ENCODE measurements at places on chromosomes 7 and 10. TPM values are rescaled to one million over a fixed set of nuclear protein-coding genes. Genes with fewer than 3 reads are reported as not detected.

The ZNF22 gene
- 26.7 TPM for total RNA-seq

The ELN gene
- total RNA-seq: not detected

The NACAD gene
- 0.31 TPM for total RNA-seq

The MRC1 gene
- not detected for total RNA-seq

The GPR85 gene
- total RNA-seq: not detected

The FXYD4 gene
- not detected for total RNA-seq

GRCh38 chr10:7832060-7832459 is 13.8 kb downstream of the TAF3 start:
- DNase-seq: no peak

DNA sequence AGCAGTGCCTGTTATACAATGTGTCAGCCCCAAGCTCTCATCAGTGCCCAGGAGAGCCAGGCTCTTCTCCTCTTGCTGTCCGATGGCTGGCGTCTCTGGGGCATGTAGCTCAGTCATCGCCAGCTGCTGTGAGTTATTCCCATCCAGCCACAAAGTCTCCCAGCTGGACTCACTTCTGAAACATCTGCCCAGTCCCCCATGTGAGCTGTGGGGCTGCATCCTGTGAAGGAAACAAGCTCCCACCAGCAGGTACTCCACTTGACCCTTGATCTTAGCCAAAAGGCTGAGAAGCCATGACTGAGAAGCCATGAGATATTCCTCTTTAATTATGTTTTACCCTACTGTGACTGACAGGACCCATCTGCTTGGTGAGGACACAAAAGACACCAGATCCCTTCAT is 212.7 kb upstream of the IGFBP3 start:
- no peak for DNase-seq

DNA sequence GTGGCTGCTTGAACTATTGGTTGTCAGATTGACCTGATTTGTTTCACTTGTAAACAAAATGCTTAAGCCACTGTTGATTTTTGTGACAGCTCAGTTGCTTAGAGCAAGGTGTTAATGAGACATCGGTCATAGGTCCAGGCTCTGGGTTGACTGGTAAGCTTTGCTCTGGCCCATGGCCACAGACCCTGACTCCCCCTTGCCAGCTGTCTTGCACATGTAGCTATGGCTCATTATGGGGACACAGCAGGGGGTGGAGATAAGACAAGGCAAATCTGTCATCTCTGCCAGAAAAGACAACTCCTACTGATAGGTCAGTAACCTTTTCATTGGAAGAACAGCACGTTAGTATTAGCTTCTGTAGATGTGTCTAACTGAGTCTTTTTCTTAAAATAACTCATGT is 95.3 kb downstream of the KAT6B start:
- no peak for DNase-seq

GRCh38 chr10:44034946-44035345 is 350.0 kb downstream of the CXCL12 start:
- no peak for DNase-seq

DNA sequence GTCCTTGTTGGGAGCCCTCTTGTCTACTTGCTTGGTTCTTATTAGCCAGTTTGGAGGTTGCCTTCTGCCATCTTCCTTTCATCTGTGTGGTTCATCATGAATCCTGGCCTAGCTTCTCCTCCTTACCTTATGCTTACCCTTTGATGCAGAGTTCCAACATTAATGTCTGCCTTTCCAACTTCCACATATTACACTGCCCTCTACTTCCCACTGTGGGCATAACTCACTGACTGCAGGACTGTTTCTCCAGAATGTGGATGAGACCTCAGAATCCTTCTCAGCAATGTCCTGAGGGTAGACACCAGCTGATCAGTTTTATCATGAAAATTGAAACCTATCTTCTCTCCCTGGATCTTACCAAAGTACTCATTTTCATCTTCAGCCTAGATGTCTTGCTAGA is 491.0 kb downstream of the LRMDA start:
- DNase-seq: no peak

DNA sequence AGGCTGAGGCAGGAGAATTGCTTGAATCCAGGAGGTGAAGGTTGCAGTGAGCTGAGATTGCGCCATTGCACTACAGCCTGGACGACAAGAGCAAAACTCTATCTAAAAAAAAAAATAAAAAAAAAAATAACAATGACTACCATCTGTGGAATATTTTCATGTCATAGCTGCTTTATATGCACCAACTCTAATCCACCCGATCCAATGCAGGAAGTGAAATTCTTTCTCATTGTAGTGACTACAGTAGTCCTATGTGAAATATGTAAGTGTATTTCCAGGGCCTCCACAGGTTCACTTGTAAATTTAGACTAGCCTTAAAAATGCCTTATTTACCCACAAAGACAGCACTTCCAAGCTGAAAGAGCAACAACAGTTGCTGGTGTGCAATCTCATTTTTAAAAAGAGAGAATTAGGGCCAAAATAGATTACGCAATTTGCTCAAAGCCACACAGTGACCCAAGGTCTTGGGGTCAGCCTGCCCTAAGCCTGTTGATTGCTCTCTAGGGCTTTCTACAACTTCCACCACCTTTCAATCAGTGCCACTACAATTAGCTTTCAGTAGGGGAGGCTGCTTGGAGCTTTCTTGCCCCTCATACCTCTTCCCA is 25.8 kb upstream of the EGFR start:
- DNase-seq: no peak

- no peak for DNase-seq
Measured at GRCh38 chr10:24435374-24435773, 226.4 kb downstream of the KIAA1217 start.

- no peak for DNase-seq
Measured at GRCh38 chr10:43249962-43250614, 16.8 kb downstream of the RASGEF1A start.

DNA sequence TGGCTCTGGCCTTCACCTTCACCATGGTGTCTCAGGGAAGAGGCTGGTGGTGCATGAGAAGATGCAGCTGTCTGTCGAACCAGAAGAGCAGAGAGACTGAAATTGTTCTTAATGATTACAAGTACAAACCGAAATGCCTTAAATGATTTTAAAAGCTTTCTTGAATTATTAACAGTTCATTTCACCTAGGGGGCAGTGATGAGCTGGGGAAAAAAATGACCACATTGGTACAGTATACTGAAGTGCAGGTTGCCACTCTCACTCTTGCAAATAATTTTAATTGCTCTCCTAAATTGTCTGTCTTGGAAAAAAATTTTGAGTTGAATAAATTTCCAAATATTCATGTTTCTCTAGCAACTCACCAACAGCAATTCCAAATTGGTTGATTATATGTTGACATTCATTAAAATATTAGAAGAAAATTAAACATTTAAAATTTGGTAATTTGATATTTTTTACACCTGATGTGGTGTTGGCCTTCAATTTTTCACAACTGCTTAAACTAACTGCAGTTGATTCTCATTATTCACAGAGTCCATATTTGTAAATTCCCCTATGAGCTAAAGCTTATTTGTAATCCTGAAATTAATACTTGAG is 692.6 kb downstream of the ZWINT start:
- no peak for DNase-seq

DNA sequence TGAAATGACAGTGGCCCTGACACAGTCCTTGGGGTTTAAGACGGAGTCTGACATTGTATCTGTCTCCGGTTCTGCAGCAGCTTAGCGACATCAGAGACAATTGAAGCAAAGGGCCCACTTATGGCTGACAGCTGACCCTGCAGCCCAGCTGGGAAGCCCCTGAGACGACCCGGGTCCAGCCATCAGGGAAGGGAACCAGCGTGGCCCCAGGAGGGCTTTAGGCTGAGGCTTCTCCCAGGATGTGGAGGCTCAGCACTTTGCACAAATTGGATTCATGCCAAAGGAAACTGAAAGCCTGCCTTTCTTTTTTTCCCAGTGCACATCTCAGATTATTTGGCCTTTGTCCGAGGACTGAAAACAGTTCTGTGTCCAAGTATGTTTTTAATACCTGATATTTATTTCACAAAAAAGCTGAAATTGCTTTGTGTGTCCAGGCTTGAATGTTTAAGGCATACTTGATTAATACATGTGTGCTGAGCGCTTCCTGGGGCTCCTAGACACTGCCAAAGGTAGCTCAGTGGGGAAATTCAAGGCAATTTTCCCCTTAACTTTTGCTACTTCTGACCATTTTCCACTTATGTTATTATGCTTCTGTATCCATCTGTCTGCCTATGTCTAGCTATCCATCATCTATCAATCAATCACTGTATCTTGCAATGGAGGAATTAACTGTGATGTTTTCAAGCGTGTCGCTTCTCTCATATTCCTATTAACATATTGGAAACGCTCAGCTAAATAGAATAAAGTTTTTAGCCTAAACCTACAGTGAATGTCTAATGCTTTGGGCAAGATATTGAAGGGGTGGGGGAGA is 34.8 kb downstream of the KLF6 start:
- DNase-seq: peak; percentile 53

DNA sequence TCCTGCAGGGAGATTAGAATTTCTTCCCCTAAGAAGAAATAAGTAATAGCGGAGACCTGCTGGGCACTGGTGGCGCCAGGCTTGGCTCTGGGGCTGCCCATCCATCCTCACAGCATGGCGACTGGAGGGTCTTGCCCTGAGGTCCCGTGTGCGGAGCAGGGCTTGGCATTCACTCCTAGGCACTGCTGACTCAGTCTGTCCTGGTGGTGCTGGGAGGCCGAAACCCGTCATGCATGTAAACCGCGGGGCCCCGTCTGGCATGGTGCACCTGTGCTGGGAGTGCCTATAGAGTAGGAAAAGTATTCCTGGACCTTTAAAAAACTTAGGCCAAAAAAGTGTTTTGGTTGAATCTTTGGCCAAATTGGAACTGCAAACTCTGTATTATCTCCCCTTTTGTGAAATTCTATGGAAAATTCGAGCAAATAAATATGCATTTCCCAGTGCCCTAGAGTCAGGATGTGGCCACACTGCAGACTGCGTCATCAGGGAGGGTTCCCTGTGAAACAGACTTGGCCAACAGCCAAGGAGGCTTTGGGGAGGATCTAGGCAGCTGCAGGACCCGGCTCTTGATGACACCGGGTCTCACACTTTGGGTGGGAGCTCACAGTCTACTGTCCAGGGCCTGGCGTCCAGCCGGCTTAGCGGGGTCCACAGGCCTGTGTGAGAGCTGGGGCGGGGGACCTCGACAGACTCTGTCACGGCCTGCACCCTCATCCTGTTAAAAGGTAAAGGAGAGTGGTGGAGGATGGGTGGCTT is 122.3 kb downstream of the VIPR2 start:
- DNase-seq: no peak

GRCh38 chr7:37908221-37908788 is 8.3 kb downstream of the SFRP4 start:
- DNase-seq: no peak

DNA sequence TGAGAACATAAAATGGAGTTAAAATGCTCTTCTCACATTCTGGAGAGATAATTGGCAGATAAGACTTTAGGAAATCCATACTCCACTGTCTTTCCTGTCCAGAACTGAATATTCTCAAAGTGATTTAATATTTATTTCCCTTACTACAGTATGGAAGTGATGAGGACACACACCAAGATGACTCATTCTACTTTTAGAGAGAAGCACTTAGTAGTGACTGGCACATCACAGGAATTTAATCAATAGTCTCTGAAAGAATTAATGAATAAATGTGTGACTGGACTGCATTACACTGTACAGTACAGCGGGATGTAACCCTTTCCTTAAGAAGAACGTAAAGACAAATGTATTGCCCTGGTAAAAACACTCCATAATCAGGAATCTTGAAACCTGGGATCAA is 116.7 kb downstream of the SEMA3E start:
- no peak for DNase-seq

DNA sequence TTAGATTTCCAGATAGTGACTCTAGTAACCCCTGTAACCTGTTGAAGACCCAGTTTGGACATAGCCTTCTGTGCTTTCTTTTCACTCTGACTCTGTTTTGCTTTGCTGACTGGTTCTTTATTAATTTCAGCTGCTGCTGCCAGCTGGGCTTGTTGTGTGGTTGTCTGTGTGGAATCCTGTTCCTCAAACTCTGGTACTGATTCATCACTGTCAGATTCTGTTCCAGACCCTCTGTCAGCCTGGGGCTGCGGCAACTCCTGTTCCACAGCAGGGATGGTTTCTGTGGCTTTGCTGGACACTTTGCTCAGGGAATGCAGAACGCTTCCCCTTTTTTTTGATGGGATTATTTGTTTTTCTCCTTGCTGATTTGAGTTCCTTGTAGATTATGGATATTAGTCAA is 104.9 kb downstream of the SEC23IP start:
- DNase-seq: no peak

GRCh38 chr10:38094158-38094926 is at the start of gene ZNF37A:
Gene ZNF37A (plus strand): TSS chr10:38094337. CDS start chr10:38096618, 2,281 bp downstream.
- peak; percentile 96 for DNase-seq

DNA sequence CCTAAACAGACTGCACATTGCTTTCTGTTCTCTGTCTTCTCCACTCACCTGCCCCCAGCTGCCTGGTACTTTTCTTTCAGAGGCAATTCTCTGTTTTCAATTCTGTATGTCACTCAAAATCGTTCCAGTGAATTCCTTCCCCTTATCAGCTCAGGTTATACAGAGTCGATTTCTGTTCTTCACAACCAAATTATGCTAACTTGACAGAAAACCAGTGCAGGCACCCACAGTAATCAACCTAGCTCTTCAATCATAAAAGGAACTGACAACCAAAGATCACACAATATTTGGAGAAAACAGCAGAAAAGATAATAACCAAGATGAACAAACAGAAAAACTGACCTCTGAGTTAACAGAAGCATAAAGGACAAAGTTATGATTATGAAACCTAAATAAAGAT is 303.3 kb upstream of the PHYHIPL start:
- no peak for DNase-seq

GRCh38 chr10:122126763-122127659 is 138.0 kb downstream of the TACC2 start:
- no peak for DNase-seq

DNA sequence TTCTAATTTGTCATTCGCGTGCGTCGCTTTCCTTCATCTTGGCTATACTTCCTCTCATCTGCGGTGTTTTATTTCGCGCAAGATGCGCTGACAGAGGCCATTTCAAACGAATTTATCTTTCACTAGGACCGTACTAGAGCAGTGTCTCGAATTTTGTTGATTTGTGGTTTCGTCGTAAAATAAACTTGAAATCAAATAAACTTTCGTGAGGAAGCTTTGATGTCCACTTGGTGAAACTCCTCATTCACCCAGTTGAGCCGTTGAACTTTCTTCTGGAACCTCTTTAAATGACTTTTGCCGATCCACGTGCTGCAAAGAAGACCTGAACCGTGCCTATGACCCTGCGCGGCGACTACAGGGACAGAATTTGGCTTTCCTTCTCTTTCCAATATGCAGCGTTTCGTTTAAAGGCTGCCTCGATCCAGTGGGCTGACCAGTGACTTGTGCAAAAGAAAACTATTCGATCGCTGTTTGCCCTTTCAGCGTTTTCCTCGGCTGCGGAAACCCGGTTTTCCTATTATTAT is 163.9 kb upstream of the PPP1R3A start:
- peak; percentile 61 for DNase-seq

DNA sequence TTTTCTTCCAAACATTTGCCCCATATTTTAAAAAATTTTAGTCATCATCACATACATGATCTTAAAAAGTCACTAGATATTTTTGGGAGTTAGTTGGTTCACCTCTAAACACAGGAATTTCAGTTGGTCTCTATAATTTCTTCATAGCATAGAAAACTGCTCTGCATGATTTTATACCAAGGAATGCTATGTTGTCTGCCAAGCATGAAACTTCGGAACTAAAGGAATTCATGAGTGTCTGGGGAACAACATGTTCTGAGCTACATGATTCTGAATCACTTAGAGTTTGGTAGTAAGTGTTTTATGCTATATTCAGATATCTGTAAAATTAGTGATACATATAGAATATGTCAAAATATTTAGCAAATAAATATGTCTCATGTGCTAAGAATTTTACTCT is 957.8 kb downstream of the GATA3 start:
- DNase-seq: no peak

Data from activated CD4-positive, alpha-beta T cell treated with anti-CD3 and anti-CD28 coated beads, Interleukin-2, amount 10 ng/mL, durations not matched to agents 24 days and 14 days (primary cell).